ENCODE measurements at places on chromosomes 2 and 18. TPM values are rescaled to one million over a fixed set of nuclear protein-coding genes. Genes with fewer than 3 reads are reported as not detected.

Gene GAD1
- 7.7 TPM for total RNA-seq

- DNase-seq = no peak
These were observed 130.6 kb upstream of the SKOR2 start for GRCh38 chr18:47381975-47382570.

- no peak for DNase-seq
These were observed 886.0 kb upstream of the CHAC2 start for GRCh38 chr2:52881606-52882005.

DNA sequence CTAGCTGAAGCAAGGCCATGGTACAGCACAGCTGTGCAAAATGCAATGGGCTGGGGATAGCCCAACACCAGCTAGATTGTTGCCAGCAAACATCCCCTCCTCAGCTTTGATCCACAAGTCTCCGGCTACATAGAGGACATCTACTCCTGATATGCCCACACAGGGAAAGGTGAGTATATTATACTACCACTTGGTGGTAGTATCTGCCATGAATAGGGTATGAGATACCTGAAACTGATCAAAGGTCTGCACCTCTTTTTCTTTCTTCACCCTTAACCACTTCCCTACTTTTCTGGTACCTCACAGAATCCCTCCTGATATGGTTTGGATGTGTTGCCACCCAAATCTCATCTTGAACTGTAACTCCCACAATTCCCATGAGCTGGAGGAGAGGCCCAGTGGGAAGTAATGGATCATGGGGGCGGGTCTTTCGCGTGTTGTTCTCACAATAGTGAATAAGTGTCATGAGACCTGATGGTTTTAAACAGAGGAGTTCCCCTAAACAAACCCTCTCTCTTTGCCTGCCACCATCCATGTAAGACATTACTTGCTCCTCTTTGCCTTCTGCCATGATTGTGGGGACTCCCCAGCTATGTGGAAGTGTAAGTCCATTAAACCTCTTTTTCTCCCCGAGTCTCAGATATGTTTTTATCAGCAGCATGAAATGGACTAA, 279.6 kb downstream of the TXNL1 start:
- DNase-seq = no peak

DNA sequence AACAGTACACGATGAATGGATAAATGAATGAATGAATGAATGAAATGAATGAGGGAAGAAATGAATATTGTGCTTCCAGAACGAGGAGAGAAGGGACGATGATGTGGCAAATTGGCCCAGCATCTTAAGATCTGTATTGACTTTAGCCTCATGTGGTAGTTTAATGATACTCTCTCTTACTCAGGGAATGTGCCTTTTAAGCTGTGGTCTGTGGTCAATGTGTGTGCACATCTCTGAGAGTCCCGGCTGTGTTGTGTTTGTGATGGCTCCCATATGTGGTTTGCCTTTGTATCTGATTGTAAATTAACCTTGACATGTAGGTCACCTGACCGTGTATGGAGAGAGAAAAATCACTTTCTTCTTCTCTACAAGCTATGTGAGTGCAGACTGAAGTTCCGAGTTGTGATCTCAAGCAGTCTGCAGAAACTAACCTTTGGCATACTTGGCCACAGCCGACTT, 91.2 kb downstream of the NEDD4L start:
- no peak for DNase-seq

DNA sequence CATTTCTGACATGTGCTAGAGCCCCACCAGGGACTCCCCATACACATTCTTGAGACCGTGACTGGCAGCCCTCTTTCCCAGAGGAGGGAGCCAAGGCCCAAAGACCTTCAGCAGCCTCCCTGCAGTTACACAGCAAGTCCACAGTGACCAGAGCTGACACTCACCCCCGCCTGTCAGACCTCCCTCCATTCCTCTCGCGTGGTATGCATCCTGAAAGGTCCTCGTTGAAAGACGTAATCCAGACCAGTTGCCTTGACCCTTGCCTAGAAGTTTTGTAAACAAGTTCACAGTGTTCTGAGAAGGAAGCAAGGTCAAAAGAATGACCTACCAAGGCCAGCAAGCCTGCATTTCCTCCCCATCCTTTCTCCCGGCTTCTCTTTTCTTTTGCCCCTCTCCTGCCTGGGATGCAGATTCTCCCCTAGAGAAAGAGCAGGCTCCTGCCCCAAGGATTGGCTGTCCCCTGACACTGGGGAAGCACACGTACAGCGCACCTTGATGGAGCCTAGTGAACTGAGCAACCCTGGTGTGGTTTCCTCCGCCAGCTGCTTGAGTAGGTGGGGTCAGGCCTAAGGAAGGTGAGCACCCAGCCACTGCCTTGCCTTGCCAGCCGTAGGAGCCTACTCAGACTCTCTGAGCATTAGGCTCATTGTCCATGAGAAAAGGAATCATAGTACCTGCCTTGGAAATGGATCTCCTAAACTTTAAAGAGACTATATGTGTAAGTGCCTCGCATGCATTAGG, 18.3 kb downstream of the TRIB2 start:
- no peak for DNase-seq

Data from Karpas-422 (cell line).